ENCODE measurements at places on chromosomes 2 and 18.
A peak's percentile ranks its signal among the peaks of the same experiment; 100 is the strongest.

GRCh38 chr2:101026923-101027469 lies 24.9 kb downstream of the RPL31 start:
- DNase-seq: no peak

DNA sequence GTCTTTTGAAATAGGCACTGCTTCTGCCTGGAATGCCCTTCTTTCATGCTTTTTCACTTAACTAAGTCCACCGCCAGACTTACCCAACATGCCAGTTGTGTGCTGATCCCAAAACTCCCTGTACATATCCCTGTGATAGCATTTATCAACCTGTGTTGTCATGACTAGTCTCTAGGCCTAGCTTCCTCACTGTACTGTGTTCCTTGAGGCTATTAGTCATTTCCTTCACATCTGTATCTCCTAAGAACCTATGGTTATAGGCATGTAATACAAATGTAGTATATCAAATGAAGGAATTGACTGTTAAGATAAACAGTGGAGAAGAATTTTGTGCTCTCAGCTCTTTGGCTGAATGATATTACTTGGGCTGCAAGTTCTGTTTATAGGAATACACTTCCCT lies 184.3 kb downstream of the CYRIA start:
- no peak for DNase-seq

- no peak for DNase-seq
Measured at GRCh38 chr2:111923276-111923804, 24.9 kb downstream of the MERTK start.

DNA sequence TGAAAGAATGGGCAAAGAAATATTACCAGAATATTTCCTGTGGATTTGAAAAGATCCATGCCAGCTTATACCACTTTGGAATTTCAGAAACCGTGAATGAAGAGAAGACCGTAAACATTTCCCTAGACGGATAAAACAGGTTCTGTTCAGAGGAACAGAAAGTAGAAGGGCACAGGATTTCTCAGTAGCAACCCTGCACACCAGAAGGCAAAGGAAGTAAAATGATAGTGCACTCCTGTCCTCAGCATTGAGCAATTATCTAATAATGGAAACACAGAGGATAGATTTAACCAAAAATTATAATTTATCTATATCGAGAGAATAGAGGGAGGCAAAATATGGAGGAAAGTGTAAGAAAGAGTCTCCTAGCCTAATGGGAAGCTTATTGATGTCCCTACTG lies 87.0 kb upstream of the ITGA6 start:
- DNase-seq: no peak

DNA sequence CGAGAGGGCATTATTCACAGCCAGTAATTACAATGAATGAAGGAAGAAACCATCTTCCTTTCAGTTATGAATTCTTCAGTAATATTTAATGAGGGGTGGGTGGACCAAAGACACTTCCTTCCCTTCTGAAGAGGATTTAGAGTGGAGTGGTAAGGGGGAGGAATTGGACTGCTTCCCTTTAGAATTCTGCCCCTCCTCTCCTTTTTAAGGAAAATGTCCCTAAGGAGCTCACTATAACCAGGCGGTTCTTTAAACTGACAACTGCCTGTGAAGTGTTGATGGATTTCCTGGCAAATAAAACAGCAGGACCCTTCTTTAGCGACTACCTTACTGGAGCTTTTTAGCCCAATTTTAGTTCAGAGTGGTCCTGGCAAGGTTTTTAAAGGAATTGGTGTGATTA lies 86.4 kb downstream of the LIMS1 start:
- DNase-seq: no peak

DNA sequence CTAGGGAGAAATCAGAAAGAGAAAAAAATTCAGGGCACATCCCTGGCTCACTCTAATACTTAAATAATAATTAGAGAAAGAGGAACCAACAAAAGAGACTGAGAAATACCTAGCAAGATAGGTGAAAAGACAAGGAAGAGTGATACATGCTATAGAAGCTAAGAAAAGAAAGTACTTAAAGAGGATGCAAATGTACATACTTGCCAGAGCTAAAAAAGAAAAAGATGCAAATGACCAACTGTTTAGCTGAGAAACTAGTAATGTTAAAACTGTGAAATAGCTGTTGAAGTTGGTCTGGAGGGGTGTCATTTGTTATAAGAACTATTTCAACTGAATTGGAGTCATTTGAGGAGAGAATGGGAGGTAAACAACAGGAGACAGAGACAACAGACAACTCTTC lies 412.2 kb downstream of the SPAG16 start:
- DNase-seq: no peak

- no peak for DNase-seq
Measured at GRCh38 chr2:9398881-9399780, 24.2 kb downstream of the ITGB1BP1 start.

GRCh38 chr2:207616185-207616584 lies 9.0 kb downstream of the METTL21A start:
- no peak for DNase-seq

GRCh38 chr2:235703711-235704295 lies 210.0 kb downstream of the AGAP1 start:
- no peak for DNase-seq

DNA sequence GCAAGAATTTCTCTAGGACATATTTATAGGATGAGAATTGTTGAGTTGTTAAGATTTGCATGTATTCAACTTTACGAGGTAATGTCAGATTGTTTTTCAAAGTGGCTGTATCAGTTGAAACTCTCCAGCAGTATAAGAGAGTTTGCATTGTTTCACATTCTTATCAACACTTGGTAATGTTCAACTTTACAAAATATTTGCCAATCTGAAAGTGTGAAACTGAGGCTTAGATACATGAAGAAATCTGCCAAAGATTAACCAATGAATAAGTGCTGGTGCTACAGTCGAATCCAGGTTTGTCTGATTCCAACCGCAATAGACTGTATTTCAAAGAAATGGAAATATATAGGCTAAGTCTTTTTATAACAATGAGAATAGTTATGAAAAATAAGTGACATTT lies 117.0 kb downstream of the EHBP1 start:
- no peak for DNase-seq

DNA sequence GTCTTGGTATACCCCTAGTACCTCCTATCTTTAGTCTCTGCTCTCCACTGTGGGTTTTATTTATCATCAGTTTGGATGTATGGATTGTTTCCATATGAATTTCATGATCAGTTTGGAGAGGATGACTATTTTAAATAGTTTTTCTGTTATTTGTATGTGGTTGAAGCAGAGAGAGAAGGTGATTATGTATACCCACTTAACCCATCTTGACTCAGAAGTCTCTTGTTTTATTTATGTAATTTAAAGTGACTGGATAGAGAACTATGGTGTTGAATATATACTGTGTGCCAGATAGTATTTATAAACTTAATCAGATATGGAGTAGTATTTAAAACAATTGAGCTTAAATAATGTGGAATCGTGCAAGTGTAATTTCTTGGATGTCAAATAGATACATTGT lies 39.9 kb downstream of the SMAD4 start:
- no peak for DNase-seq

DNA sequence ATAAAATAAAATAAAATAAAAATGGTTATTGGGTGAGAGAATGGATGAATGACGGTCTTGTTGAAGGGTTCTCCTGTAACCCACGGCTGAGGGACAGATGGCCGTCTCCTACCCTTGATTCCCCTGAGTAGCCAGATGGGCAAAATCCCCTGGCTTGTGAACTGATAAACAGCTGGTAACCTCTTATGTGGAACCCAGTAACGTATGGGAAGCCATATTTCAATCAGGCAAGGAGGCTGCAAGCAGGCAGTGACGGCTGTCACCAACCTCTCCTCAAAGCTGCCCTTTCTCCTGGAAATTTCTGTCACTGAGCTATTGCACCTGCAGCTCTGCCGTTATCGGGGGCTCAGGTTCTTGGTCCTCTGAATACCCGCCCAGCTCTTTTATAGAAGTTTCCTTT lies 165.3 kb upstream of the SMAD2 start:
- peak; percentile 64 for DNase-seq

GRCh38 chr2:28394331-28394877 lies 1.7 kb downstream of the FOSL2 start:
- no peak for DNase-seq

- no peak for DNase-seq
Measured at GRCh38 chr2:233600386-233600785, 17.0 kb upstream of the UGT1A8 start.

DNA sequence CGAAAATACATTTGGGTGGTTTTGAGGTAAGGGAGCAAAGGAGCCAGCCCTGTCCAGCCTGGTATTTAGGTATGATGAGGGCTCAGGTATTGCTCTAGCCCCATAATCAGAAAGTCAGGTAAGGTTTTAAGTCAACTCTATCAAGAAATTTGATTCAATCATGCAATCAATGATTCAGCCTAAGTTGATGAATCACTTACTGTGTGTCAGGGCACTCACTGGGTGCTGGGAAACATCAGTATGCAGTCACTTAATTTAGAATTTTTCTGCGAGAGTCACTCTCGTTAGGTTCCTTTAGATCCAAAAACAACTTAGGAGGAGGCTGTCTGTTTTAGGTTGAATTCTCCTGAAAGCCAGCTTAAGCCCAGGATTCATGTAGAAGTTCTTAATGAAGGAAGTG lies 17.7 kb upstream of the SERPINB2 start:
- DNase-seq: no peak

GRCh38 chr2:206968134-206969086 lies 29.1 kb downstream of the CPO start:
- DNase-seq: no peak

- DNase-seq: no peak
Measured at GRCh38 chr2:191066919-191067233, 52.9 kb upstream of the STAT1 start.

GRCh38 chr2:240689975-240690374 lies 1.7 kb upstream of the AQP12A start:
- DNase-seq: no peak

- DNase-seq: no peak
Measured at GRCh38 chr2:91839904-91840868, 3031.0 kb upstream of the TEKT4 start.

- DNase-seq: no peak
Measured at GRCh38 chr2:32358111-32358482, 1.3 kb downstream of the BIRC6 start.

GRCh38 chr2:120778244-120778643 lies 42.6 kb downstream of the GLI2 start:
- no peak for DNase-seq

DNA sequence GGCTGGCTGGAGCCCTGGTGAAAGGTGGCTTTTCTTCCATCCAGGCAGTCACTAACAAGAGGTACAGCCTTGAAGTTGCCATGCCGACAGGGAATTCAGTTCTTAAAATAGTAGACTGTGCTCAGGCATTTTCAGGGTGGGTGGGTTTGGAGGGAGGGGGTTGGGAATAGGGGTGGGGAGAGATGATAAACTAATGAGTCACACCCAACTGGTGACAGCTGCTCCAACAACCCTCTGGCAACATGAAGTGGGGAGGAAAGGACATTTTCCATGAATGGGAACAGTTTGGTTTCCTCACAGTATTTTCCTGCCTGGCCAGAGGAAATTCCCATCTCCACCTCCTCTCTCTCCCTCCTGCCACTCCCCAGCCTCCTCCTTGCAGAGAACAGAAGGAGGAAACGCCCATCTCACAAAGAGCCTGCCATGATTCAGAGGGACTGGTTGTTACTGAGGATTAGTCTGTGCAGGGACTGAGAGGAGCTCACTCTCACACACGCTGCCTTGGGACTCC lies 113.0 kb upstream of the SLC1A4 start:
- DNase-seq: peak; percentile 25

- no peak for DNase-seq
Measured at GRCh38 chr2:109415581-109416013, 198.2 kb downstream of the SEPTIN10 start.

GRCh38 chr2:126749537-126749936 lies 93.6 kb downstream of the GYPC start:
- no peak for DNase-seq

- no peak for DNase-seq
Measured at GRCh38 chr2:74575320-74575719, 20.8 kb downstream of the DOK1 start.

DNA sequence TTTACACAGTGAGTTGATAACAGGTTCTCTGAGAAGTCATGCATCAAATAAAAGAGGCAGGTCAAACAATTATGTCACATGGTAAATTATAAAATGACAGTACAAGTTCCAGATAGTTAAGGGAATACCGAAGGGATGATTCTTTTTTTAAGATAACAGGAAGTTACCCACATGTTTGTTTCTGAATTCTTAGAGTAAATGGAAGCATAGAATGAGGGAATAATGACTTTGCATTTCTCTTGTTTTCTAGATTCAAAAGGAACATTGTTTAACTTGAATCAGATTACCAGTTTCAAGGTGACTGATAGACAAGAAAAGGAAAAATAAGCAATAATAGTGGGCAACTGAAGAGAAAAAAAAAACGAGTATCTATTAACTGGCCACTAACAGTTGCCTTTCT lies 124.5 kb downstream of the MIB1 start:
- no peak for DNase-seq

- DNase-seq: no peak
Measured at GRCh38 chr2:230890646-230891045, 25.9 kb downstream of the ITM2C start.

GRCh38 chr2:73915437-73915993 lies 11.2 kb upstream of the DGUOK start:
- no peak for DNase-seq

GRCh38 chr2:104416339-104417000 lies 437.4 kb upstream of the POU3F3 start:
- no peak for DNase-seq

DNA sequence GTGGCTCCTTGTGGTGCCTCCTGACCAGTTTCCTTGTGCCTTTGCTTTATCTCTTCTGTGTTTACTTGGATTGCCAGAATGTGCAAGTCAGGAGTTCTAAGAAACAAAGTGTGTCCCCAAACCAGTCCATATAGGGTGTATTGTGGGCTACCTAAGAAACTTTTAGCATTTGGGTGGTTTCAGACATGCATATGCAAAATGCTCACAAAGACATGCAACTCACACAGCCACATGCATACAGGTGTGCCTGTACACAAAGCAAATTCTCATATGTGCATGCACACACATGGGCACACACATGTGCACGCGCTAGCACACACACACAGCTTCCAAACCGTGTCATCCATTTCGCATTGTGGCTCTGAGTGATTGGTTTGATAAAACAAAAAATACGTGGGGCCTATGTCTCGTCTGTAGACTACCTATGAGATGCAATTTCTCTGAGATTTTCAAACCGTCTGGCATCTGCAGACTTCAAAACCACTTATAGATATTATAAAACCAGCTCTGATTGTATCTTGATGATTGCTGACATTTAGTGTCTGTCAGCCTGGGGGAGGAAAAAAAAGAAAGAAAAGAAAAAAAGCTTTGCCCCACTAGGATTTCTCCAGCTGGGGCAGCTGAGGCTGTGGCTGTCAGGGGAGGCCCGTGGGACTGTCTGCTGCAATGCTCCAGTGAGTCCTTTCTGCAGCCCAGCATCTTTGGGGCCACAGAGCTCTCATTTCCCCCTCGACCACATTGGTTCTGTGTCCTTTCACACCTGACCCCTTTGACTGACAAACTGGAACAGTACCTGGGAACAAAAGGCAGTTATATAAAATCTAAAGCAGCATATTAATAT lies 556.1 kb downstream of the CMPK2 start:
- peak; percentile 43 for DNase-seq

DNA sequence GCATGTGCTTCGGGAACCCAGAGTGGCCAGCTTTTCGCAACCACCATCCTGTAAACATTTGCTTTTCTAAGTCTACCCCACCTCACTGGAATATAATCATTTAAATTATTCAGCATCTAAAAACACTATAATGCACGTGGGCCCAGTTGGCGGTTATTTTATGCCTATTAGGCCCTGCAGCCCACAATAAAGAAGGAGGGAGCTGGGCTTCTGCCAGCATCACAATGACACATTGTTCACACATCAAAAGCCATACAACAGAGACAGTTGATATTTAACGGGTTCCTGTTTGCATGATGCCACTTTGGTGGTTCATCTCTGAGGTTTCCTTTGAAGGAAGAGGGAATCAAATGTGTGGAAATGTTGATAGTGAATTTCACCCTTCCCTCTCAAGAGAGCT lies 916.0 kb upstream of the CELF4 start:
- no peak for DNase-seq
